ENCODE measurements at places on chromosomes 2 and 18.
A peak's percentile ranks its signal among the peaks of the same experiment; 100 is the strongest.

DNA sequence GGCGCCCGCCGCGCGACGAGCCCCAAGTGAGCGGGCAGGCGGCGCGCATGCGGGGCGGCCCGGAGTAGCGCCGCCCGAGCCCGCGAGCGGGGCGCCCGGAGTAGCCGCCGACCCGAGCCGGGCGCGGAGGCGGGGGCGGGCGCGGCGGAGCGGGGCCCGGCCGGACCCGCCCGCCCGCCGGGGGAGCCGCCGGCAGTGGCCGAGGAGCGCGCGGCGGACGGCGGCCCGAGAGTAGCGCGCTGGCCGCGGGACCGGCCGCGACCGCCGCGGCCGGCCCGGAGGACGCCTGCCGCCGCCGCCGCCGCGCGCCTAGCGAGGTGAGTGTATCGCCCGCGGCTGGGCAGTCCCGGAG, at the start of gene GALNT1:
GALNT1 (plus strand) TSS at position 195 of the 352 bp plus-strand sequence. CDS start 72,923 bp downstream, outside the sequence.
- DNase-seq, result no peak

- peak; percentile 46 for DNase-seq
Observed at GRCh38 chr2:119407430-119408220, 24.0 kb upstream of the TMEM37 start.

- DNase-seq, result peak; percentile 85
Observed at GRCh38 chr18:3129053-3129864, 90.5 kb downstream of the MYOM1 start.

DNA sequence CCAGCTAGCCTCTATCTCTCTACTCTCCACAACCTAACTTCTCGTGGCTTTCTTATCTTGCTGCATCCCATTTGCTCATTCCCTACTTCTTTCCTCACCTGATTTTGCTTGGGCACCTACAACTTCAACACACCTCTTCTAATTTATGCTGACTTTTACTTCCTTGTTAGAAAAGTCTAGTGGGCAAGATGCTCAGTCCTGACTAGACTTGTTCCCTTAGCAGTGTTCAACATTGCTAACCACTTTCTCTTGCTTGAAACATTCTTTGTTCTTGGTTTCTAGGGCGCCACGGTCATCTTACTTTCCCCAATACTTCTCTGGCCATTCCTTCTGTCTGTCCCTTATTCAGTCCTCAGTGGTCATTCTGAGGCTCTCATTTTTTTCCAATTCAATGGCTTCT, 454.7 kb upstream of the CWC22 start:
- DNase-seq, result no peak

DNA sequence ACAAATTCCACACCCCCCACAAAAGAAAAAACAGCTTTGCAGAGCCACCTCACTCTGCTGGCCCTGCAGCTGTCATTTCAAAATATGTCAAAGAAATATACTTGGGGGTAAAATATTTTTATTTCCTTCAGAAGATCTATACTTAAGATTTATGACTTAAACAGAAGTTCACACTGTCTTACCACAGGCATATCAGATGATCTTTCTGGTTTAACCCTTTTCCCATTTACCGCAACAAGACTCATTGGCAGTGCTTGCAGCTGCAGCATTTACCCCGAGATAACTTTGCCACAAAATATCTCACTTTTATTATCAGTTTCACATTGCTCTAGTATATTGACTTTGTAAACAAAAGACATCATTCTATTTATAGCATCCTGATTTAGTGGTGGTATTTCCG, 21.6 kb upstream of the SLC35G4 start:
- DNase-seq, result no peak

DNA sequence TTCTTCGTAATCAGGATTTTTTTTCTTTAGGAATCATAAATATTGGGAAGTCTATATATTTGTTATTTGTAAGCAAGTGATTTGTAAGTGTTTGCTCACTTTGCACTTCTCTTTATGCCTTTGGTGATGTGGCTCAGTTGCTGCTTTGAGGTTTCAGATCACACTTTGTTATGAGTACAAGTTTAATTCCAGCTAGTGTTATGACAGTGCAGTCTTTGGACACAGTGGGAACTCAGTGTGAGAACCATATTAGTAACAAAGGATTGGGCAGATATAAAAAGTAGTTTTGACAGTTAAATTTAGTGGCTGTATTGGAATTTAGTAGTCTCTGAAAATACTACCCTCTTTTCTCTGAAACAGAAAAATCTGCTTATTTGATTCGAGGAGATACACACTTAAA, 67.7 kb downstream of the ABI2 start:
- no peak for DNase-seq

- DNase-seq, result no peak
Observed at GRCh38 chr18:5895876-5896740, 786 bp upstream of the TMEM200C start.

- no peak for DNase-seq
Observed at GRCh38 chr2:196399096-196399495, 227.7 kb upstream of the STK17B start.

- DNase-seq, result no peak
Observed at GRCh38 chr2:9897846-9898245, 53.6 kb upstream of the GRHL1 start.

DNA sequence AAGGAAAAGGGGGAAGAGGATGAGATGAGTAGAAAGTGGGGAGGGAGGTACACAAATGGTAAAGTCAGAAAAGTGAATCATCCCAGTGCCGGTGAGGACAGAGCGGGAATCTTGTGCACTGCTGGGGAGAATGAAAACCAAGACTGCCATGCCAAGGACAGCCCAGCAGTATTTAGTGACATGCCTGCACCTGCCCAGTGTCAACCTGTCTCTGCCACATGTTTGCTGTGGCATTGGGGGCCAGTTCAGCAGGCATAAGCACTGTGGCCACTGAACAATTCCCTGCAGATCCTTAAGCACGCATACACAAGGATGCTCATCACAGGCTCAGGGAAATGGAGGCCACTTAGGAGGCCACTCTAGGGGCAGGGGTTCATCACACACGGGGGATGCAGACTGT, 5.2 kb upstream of the KCNK3 start:
- DNase-seq, result no peak

DNA sequence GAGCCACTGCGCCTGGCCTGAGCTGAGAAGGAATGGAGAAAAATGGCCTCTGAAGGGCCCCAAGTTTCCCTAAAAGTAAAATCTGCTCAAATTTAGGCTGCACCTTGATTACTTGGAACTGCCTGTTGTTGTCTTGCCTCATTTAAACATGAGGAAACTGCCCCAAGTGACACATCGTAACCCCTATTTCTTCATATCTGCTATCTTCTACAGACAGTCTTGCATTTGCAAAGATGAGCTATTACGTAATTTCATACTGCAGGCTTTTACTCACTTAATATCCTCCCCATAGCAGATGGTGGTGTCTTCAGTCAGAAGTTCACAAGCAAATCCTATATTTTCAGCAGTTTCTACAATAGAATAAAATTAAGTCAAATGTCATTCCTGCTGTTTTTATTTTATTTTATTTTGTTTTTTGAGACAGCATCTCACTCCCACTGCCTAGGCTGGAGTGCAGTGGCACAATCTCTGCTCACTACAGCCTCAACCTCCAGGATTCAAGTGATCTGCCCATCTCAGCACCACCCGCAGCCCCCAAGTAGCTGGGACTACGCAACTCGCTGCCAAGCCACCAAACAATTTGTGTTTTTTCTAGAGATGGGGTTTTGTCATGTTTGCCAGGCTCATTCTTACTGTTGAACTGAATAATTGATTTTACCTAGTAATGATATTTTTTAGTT, 45.3 kb upstream of the NARS1 start:
- DNase-seq, result peak; percentile 95

GRCh38 chr18:31565782-31566512, 25.7 kb upstream of the TTR start:
- no peak for DNase-seq

DNA sequence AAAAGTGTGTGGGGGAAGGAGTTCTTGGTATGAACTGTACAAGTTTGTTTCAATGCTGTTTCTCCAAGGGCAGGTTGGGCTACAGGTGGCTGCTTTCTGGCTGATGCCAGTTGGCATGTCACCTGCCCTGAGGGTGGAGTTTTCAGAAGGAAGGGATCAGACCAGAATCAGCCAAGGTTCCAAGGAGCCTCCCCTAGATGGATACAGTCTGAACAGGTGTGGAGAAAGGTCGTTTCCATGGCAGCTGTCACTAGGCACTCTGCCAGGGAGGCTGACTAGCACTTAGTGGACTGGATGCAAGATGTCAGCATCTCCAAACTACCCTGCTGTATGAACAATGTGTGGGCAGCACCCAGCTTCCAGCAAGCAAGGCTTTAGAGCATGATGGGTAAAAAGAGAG, 444.4 kb upstream of the HNRNPA3 start:
- DNase-seq, result no peak

DNA sequence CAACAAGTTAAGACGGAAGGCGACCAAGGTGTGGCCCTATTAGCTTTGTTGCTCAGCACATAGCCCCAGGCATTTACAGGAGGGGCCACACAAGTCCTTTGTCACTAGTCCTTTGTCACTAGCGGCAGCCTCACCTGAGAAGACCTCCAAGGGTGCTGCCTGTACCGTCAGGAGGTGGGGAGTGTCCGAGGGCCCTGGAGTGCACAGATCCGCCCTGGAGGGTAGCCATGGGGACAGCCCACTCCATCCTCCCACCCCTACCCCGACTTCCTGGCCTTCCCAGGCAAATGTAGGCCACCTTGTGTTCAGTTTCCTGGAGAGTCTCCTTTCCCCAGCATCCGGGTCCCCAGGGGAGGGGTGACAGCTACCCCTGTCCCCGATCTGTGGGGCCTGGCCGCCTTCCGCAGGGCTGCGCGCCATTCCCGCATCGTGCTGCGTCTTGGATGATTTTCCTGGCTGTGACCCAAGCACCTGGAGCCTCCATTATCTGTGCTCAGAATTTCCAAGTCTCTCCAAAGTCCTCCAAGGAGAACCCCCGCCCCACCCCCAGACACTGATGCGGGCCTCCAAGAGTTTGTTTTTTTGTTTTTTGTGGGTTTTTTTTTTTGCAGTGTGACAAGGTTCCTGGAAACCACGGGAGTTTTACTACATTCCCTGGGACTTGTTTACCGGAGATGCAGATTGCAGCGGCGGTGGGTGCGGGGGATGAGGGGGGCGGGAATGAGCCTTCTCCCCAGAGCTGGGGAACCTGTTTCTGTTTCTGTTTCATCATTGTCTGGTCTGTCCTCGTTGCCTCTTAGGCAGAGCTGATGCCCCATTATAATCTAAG, 28.6 kb downstream of the TEX44 start:
- no peak for DNase-seq

- DNase-seq, result no peak
Observed at GRCh38 chr2:233912691-233913423, 4.3 kb upstream of the TRPM8 start.

GRCh38 chr18:37179384-37179783, 350.5 kb downstream of the KIAA1328 start:
- DNase-seq, result no peak

DNA sequence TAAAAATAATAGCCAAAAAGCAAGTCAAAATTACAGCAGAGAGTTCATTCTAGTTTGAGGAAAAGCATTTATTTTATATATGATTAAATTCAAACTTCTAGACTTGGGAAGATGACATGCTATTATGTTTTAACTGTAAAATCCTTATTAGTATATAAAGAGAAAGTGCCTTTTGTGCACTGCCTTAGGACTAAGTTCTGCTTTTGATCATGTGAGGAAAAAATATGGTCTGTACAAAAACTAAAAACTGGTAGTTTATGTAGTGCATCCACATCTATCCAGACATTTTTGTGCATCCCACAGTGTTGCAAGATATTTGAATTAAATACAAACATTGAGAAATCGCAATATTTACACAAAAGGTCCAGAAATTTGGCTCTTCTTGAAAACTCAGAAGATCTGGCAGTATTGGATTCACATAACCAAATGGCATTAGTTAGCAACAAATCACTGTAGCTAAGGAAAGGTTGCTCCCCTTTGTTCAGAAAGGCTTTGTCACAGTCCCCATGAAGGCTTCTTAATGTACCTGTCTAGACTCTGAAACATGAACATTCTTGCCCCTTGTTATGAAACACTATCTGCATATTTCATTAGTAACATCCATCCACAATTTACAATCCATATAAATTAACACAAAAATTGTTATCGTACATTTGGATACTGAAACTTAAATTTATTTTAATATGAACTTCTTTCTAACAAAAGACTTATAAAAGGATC, 2.2 kb downstream of the MMADHC start:
- DNase-seq, result no peak

- DNase-seq, result no peak
Observed at GRCh38 chr2:101018934-101019333, 16.8 kb downstream of the RPL31 start.

- DNase-seq, result no peak
Observed at GRCh38 chr2:85902496-85902895, 13.7 kb upstream of the ST3GAL5 start.

- DNase-seq, result no peak
Observed at GRCh38 chr2:240727439-240727838, 35.8 kb downstream of the AQP12A start.

Data from hematopoietic multipotent progenitor cell treated with erythropoietin and hydrocortisone succinate and interleukin-3 and kit ligand, for 15 days (in vitro differentiated cells).